ENCODE measurements at places on chromosomes 13 and 19.

DNA sequence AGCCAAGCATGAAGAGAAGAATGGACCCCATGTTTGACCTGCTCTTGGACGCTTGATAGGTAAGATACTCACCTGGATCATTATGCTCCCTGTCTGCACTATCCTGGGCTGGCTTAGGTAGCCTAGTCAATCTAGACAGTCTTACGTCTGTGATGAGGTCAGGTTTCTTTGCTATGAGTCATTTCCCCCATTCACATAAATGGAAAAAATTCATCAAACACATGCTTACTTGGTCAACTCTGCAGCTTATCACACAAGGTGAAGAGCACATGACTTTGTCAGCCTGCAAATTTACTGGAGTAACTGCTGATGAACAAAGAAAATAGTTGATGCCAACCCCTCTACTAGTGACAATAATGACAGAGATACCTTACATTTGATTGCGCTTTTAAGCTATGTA is 170.0 kb downstream of the NUFIP1 start:
- no peak for DNase-seq

DNA sequence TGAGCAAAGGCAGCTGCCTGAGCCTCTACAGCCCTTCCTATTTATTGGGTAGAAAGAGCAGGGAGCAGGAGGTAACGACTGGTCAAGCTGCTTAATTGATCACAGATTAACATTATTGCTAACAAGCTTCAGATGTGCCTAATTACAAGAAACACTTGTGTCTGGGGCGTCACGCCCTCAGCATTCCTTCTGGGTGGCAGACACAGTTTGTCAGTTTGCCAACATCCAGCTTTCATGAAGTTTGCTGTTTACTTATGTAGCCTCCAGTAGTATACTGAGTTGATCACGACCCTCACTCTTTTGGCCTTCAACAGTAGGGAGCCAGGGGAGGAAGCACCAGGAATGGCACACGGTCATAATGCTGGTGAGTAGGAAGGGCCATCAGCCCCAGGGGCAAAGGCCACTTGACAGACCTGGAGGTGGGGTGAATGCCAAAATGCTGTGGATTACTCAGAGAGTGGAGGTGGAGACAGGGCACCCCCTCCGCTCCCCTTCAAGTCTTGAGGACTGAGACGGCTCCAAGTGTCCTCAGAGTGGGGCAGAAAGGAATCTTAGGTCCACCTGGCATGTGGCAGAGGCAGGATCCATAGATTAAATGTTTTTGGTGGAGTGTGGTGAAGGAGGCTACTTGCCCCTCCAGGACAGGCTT is 34.9 kb upstream of the PSPC1 start:
- DNase-seq, result no peak

GRCh38 chr19:6172074-6172863 is 36.8 kb downstream of the ACSBG2 start:
- no peak for DNase-seq

DNA sequence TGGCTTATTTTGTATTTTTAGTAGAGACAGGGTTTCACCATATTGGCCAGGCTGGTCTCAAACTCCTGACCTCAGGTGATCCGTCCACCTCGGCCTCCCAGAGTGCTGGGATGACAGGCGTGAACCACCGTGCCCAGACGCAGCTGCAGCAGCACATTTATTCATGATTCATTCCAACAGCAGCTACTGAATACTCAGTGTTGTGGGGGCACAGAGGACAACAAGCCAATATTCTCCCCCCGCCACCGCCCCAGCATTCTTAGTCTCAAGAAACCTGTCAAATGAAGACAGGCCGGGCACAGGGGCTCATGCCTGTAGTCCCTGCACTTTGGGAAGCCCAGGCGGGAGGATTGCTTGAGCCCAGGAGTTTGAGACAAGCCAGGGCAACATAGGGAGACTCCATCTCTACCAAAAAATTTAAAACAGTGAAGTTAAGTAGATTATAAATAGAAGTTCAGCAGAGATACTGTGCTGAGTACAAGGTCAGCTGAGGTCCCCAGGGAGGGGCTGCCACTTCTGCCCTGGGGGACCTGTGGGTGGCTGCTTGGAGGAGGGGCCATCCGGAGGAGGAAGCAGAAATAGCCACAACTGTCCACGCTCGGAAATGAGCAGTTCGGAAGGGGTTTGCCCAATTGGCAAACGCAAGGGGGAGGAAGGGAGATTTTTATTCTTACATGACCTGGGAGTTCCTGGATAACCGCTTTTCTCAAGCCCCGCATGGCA is 4.3 kb downstream of the DOT1L start:
- no peak for DNase-seq

- no peak for DNase-seq
Observed at GRCh38 chr13:30410705-30411125, 11.6 kb upstream of the UBE2L5 start.
